DMS79 treated with DMSO at 0.1 percent for 48 hours (cell line): ENCODE measurements at places on chromosomes 5 and 9.

- peak; percentile 44 for DNase-seq
Observed at GRCh38 chr9:130835441-130836298, 616 bp downstream of the ABL1 start.

GRCh38 chr5:113142186-113142585 lies 165.6 kb downstream of the DCP2 start:
- no peak for DNase-seq

DNA sequence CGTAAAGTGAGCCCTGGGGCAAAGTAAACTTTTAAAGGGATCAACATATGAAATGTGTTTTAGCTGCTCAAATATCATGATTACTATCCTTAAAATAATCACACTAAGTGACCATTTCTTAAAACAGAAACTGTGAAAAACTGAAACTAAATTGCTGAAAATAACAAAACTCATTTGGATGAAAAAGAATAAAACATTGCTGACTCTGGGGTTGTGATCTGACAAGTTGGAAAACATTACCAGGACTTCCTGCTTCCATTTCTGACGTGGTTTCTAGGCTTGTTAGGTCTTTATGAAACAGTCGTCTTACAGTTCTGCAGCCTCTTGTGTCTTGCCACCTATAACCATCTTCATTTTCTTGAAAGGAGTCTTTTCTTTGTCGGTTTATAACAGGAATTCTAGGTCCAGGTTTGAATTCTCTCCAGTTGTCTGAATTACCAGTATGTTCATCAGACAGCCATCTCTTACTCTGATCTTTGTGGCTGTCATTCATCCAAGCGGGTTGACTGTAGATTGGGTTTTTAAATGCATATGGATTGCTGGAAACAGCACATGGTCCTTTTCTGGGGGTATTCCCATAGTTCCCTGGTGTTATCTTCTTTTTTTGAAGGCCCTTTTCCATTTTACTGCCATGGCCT lies 1.7 kb downstream of the TUT7 start:
- no peak for DNase-seq

DNA sequence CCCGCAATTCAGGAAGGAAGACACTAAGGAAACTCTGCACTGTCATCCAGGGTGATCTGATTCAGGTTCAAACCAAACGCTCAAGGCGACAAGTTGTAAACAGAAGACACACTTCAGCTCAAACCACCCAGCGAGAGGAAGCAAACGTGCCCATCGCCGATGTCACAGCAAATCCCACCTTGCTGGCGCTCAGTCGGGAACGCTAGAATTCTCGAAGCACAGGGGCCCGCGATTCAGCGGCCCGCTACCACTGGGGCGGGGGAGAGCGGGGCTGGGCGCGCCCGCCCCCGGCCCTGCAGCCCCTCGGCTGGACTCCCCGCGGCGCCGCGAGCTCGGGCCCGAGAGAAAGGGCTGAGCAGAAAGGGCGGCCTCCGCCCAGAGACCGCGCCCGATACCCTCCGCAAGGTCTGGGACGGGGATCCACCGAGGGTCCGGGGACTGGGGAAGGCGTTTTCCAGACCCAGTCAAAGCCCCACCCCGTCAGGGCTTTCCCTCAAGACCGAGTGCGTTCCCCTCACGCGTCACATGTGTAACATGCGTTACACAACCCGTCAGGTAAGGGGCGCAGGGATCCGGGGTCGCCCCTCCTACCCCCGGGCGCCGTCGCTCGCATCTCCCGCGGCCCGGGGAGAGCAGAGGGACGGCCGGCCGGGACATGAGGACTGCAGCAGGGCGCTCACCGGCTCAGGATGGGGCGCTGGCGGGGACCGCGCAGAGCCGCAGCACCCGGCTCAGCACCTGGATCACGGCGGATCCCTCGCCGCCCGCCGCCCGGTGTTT lies 469 bp downstream of the AGTPBP1 start:
- no peak for DNase-seq

DNA sequence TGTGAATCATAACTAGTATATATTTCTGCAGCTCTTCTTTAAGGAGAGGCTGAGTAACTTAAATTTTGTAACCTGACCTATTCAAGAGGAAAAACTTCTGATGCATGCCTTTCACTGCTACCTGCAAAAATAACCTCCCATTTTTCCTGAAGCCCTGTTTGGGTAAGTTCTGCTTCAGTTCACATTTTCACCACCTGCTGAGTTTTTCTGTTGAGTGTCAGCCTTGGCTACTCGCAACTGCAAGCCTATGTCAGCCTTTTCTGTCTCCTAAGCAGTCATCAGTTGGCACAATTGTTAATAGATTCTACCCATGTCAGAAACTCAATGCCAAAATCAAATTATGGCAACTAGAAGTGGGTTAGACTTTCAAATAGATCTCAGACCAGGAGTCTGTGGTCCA lies 8.2 kb upstream of the TNFAIP8 start:
- DNase-seq = peak; percentile 5

DNA sequence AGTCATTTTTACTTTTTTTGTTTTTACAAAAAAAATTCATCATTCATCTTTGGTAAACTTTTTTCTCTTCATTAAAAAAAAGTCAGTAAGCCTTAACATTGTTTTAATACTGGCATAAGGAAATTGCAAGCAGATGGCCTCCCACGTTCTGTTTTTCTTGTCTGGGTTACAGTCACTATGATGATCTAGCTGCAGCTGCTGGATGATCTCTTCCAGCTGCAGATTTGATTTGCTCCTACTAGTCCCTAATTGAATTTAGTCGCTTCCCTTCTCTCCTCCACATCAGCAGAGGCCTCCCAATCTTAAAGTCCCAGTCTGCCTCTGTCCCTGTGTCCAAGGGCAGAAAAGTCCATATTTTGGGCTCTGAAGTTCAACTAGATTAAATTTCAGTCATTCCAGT lies 106.8 kb upstream of the PTGER4 start:
- DNase-seq = no peak

GRCh38 chr5:179886190-179886911 lies 21.3 kb downstream of the TBC1D9B start:
- DNase-seq = no peak

DNA sequence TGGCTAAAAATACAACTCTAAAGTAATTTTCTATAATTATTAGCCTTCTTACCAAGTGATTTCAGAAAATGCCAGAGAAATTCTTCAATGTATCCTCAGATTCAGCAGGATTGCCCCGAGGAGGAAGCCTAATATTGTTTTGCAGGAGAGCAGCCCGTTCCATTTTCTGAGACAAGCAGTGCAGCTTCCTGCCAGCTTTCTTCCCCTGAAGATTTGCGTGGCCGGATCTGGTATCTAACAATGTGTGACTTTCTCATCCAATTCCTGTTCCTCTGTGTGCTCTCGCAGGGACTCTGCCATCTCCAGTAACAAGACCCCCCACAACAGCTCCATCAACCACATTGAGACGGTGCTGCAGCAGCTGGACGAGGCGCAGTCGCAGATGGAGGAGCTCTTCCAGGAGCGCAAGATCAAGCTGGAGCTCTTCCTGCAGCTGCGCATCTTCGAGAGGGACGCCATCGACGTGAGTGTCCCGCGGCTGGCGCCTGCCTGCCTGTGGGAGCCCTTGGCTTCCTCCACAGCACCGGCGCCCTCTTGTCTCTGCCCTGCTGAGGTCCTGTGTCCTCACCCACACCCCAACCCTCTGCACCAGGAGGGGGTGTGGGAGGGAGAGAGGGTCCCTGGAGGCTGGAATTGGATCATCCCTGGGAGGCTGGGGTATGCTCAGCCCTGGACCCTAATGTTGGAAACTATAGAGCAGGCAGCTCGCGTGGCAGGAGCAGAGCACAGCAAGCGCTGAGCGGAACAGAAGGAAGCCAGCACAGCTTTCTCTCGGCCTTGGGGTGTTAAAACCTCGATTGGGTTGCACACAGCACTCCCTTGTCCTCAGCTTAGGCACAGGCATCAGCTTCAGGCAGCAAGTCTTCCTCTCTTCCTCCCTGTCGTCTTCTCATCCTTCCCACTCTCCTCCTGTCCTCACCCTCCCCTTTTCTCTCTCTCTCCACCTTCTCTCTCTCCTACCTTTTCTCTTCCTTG lies 216.2 kb downstream of the TRIO start:
- no peak for DNase-seq

DNA sequence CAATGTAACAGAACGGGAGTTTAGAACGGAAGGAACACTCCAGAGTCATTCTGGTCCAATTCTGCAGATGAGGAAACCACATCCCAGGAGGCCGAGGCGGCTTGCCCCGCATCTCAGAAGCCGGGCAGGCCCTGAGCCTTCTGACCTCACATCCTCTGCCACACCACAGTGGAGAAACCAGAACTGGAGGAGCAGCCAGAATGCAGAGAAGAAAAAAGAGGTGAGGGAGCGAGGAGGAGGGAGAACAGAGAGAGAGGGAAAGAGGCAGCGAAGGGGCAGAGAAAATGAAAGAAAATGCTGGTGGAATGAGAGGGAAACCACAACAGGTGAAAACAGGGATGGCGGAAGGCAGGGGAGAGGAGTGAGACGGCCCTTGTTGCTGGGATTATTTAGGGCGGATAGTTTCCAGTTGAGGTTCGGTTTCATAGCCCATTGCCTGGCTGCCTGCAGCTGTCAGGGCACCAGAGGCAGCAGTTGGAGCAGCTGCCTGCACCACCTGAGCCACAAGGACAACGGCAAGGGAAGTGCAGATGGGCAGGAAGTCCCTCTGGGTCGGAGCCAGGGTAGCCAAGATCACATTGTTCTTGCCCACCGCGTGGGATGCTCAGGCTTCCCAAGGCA lies at the start of gene HMHB1:
Gene HMHB1, plus strand, starts transcription at position 77 of the 621 bp plus-strand sequence.
- no peak for DNase-seq

GRCh38 chr9:12391839-12392509 lies 301.2 kb upstream of the TYRP1 start:
- DNase-seq = no peak

- no peak for DNase-seq
Observed at GRCh38 chr9:72509635-72510034, 11.8 kb upstream of the TMC1 start.

DNA sequence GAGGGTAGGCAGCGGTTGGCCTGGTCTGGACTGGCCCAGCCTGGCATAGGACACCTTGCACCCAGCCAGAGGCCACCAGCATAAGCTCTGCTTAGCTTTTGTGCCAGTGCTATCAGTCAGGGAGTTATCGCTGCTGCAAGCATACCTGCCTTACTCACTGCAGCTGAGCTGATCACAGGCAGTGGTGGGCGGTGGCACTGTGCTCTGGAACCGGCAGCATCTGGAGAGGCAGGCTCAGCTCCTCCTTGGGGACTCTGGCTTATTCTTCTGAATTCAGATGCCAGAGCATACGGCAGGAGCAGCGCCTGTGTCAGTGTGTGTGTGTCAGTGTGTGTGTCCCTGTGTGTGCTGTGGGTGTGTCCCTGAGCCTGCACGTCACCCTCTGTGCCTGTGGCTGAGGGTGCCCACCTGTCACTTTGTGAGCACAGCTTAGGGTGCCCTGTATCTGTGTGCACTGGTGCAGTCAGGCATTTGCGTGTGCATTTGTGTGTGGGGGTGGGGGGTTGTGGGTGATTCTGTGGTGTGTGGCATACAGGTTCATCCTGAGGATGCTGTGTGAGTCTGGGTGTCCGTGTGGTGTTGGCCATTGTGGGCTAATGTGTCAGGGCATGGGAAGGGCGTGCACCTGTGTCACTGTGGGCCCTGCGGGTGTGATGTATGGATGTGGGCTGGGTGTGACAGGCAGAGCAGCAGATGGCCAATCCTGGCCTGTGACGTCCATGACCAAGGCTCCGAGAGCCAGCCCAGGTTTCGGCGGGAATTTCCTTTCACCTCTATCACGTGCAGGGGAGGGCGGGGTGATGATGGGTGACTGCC lies 23.5 kb downstream of the LMX1B start:
- DNase-seq = no peak

GRCh38 chr9:132825430-132825829 lies 52.7 kb downstream of the AK8 start:
- no peak for DNase-seq

DNA sequence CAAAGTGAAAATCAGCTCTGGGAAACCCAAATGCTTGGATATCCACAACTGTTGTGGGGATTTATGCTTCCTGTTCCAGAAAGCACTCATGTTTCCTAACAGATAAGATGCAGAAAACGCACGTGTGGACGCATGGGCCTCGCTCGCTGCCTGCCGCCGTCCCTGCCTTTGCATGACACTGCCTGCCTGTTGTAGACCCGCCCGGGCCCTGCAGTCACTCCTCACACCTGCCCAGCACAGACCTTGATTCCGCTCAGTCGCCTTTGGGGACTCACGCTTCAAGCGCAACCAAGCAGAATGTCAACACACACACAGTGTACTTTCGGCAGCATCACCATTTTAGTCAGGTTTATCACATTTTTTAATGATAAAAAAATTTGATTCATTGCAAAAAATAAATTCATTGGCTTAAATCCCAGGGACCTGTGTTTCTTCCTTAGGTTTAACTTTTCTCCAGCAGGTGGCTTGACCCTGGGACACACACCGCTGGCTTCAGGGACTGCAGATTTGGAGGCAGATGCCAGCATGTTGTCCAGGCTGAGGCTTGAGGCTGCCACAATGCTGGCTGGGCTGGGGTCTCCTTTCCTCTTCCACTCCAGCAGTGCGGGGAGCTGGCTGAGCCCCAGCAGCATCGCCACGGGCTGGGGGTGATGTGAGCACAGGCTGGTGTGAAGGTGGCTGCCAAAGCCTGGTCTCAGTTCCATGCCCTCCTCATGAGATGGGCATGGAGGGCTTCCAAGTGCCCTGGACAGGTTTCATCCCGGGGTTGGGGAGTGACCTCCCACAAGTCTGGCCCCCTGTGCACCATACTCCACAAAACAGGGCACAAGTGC lies 416.9 kb upstream of the IRX4 start:
- no peak for DNase-seq

DNA sequence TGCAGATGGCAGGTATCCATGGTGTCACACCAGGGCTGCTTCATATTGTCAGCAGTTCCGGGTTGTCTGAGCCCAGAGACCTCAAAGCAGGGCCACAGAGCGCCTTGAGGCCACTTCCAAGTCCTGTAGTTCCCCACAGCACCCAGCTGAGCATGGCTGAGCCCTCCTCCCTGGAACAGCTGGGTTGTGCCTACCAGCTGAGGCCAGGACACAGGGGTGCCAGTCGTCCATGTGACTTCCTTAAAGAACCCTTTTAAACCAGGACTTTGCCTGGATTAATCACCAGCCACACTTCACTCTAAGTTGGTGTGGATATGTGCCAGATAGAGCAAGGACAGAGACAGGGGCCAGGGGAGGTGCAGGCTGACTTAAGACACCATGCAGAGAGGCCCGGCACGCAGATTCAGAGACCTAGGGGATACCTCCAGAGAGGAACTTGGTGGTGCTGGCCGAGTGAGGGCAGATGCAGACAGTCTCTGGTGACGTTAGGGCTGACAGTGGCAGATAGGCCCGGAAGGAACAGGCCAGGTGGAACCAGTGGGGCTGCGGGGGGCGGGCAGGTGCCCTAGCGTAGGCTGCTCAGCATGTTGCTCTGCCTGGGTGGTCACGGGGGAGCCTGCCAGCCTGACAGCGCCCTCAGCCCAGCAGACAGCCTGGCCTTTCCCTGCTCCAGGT lies 142.7 kb downstream of the CACNA1B start:
- no peak for DNase-seq

DNA sequence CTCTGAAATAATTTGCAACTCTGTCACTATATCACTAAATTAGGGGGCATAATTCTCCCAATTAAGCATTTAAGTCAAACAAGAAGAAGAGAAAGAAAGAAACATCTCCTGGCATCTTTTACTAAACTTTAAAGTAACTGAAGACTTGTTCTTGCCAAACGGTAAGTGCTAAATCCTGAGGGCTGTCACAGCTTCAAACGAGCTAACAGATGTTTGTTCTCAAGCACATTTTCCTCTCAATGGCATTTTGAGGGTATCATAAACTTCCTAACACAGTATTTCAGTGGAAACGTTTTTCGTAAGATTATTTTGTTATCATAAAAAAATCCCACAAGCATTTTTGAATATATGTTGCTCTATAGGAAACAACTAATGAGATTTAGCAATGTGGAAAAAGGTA lies 169.5 kb upstream of the TAS2R1 start:
- DNase-seq = no peak

- DNase-seq = no peak
Observed at GRCh38 chr5:117955831-117956230, 1032.5 kb downstream of the DTWD2 start.
